ENCODE measurements at places on chromosomes 16 and 17. TPM values are rescaled to one million over a fixed set of nuclear protein-coding genes. Genes with fewer than 3 reads are reported as not detected.

DNA sequence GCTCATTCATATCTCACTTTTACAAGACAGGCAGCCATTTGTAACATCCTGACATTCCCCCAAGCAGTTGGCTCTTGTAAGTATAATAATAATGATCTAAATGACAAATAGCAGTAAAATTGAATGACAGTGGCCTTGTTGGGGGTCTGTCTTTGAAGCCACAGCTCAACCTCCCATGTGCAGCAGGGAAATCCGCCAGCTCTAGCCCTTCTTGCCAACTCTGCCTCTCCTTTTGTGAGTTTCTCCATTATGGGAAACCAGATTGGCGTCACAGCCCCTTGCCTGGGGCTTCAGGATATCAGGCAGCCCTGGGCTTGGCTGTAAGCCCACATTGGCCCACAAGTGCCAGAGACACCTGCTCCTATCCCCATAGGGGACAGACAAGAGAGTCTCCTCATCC lies 70.4 kb upstream of the CACNG5 start:
- H3K27me3 ChIP-seq, result no peaks in the 10 kb centered on the region
- no peak overlapping the region for H3K4me3 ChIP-seq
- H3K4me1 ChIP-seq, result no peaks in the 10 kb centered on the region
- no peak overlapping the region for H3K27ac ChIP-seq
- no peak for DNase-seq

DNA sequence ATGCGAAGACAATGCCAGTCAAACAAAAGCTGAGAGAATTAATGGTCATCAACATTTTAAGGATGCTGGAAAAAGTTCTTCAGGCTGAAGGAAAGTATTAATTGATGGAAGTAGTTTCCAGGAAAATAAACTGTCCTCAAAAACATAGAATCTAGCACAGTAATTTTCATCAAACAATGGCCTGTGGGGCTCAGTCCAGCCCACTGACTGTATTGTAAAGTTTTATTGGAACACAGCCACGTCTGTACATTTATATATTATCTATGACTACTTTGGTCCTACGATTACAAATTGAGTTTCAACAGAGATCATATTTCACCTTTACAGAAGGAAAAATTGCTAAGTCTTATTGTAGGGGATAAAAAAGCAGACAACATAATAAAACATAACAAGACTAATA lies 484.5 kb downstream of the KCNJ2 start:
- DNase-seq, result no peak
- no peak overlapping the region for H3K4me3 ChIP-seq
- H3K4me1 ChIP-seq, result no peaks in the 10 kb centered on the region
- no peaks in the 10 kb centered on the region for H3K27me3 ChIP-seq
- H3K36me3 ChIP-seq, result no peaks in the 10 kb centered on the region

DNA sequence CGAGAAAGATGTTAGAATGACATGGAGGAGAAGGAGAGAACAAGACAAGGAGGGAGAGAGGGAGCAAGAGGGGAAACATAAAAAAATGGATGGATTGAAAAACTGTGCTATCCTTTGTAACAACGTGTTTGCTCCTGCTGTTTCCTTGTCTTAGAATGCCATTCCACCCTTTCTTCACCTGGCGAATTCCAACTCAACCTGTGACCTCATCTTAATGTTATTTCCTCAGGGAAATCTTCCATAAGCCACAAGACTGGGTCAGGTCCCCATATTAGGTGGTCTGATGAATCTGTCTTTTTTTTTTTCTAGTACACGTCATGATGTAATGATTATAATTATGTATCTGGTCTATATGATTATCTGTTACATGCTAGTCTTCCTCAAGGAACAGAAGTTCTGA lies 195.0 kb upstream of the MAF start:
- no peak for DNase-seq
- H3K36me3 ChIP-seq, result no peaks in the 10 kb centered on the region
- H3K27me3 ChIP-seq, result no peaks in the 10 kb centered on the region
- no peak overlapping the region for H3K27ac ChIP-seq

GRCh38 chr17:81609541-81610311 lies 27.2 kb downstream of the NPLOC4 start:
- H3K4me3 ChIP-seq, result no peak overlapping the region
- H3K36me3 ChIP-seq, result peaks cover 36% of the 10 kb centered on the region
- no peak for DNase-seq
- H3K4me1 ChIP-seq, result 0 out of 2 replicates have a peak, but pooled peaks cover 5% of the 10 kb centered on the region
- no peaks in the 10 kb centered on the region for H3K27me3 ChIP-seq

GRCh38 chr17:42928714-42929496 lies 28.3 kb downstream of the G6PC1 start:
- no peaks in the 10 kb centered on the region for H3K36me3 ChIP-seq
- no peak overlapping the region for H3K27ac ChIP-seq
- H3K27me3 ChIP-seq, result no peaks in the 10 kb centered on the region
- DNase-seq, result no peak
- H3K4me1 ChIP-seq, result no peaks in the 10 kb centered on the region

Gene SLC5A10
- not detected for total RNA-seq

DNA sequence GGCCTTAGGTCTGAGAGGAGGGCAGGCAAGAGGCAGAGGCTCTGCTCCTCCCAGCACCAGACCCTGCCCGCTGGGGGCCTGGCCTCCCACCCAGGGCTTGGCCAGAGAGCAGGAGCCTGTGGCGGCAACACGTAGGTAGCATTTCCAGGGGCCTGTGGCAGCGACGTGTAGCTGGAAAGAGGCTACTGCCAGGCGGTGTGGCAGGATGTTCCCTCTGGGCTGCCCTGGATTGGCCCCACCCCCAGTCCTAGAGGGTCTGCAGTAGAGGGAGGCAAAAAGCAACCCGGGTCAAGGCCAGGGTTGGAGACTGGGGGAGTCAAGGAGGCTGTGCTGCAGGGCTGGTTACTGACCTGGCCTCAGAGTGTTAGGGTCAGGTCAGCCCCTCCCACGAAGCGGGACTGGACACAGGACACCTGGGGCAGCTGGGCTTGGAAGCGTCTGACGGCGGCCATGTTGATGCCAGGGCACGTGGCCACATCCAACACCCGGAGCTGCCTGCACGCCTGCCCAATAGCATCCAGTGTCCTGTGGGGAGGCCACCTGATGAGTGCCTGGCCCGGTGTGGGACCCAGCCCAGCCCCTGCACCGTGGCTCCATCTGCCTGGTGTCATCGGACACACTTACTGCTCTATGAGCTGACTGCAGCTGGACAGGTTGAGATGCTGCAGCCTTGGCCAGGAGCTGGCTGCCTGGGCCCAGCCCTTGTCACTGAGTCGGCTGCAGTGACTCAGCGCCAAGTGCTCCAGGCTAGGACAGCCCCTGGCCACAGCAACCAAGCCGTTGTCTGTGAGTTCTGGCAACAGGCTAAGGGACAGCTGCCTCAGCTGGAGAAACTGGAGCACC lies 8.5 kb downstream of the ELMO3 start:
- H3K4me3 ChIP-seq, result no peak overlapping the region
- no peaks in the 10 kb centered on the region for H3K36me3 ChIP-seq
- peaks cover 18% of the 10 kb centered on the region for H3K4me1 ChIP-seq
- H3K27me3 ChIP-seq, result no peaks in the 10 kb centered on the region
- no peak overlapping the region for H3K27ac ChIP-seq

Gene KRTAP3-1
- not detected for total RNA-seq

- no peak overlapping the region for H3K27ac ChIP-seq
- H3K4me3 ChIP-seq, result no peak overlapping the region
- no peak for DNase-seq
Measured at GRCh38 chr17:17884391-17885357, 47.9 kb upstream of the SREBF1 start.
